ENCODE measurements at places on chromosomes 5 and 9.

- no peak for DNase-seq
These were observed 1740.9 kb upstream of the CDH9 start for GRCh38 chr5:28779161-28779754.

GRCh38 chr9:98129451-98129881 is 10.4 kb upstream of the TRIM14 start:
- peak; percentile 39 for DNase-seq

DNA sequence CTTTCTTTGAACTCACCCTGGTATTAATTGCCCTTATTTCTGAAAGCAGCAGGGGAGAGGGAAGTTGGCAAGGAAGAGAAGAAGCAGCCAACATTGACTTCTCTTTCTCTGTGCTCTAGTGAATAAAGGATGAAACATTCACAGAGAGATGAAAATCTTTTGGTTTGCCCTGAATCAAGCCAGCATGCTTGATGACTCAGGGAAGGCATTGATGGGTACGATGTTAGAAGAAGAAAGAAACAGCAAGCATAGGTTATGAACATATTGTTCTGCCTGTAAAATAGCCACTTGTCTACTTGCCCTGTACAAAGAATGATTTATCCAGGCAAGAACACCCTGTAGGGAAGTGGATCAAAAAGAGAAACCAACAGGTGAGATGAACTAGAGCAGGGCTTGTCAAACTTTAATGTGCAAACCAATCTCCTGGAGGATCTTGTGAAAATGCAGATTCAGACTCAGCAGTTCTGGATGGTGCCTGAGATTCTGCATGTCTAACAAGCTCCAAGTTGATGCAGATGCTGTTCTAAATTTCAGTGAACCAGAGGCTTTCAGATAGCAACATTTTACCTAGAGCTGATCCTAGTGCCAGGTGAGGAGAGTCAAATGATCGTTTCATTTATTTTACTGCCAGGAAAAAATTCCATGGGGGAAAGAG is 586.6 kb upstream of the TLE4 start:
- no peak for DNase-seq

GRCh38 chr9:126672634-126673284 is 59.0 kb downstream of the LMX1B start:
- DNase-seq = no peak

DNA sequence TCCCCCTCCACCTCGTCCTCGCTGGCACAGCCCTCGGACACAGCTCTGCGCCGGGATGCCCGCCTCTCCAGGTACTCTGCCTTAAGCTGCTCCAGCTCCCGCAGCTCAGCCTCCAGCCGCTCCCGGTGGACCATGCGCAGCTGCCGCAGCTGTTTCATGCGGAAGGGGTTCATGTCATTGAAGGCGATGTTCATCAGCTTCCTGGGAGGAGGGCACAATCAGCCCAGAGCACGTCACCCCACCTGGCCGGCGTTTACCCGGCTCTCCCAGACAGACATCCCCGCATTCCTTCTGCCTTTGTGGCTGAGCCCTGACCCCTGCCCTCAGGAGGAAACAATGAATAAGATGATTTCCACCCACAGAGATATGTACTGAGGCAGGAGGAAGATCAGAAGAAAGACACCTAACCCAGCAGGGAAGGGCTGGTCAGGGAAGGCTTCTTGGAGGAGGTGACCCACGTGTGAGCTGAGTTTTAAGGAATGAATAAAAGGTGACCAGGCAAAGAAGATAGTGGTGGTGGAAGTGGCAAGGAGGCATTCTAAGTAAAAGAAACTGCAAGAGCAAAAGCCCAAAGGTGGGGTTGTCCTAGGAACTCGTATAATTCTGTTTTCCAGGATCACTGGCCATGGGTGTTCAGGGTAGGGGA is 7.1 kb upstream of the CORO2A start:
- no peak for DNase-seq

DNA sequence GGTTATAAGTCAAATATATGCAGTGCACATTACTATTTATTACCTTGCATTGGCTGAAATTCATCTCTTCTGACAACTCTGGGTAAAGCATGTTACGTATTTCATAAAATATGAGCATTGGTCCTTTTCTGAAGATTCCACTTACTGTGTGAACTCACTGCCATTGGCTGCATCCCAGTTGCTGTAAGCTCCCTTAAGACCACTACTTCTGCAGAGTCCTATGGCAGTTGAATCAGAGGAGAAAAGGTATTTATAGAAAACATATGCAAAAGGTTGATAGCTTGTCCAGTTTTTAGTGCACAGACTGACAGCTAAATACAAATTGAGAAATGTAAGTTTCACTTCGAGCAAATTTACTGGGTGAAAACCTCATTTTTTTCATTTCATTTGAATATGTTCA is 394.6 kb upstream of the ARRDC3 start:
- no peak for DNase-seq

GRCh38 chr5:151740336-151740942 is 18.0 kb downstream of the ATOX1 start:
- DNase-seq = no peak

- DNase-seq = no peak
These were observed 108.2 kb upstream of the GPR151 start for GRCh38 chr5:146624179-146624578.

DNA sequence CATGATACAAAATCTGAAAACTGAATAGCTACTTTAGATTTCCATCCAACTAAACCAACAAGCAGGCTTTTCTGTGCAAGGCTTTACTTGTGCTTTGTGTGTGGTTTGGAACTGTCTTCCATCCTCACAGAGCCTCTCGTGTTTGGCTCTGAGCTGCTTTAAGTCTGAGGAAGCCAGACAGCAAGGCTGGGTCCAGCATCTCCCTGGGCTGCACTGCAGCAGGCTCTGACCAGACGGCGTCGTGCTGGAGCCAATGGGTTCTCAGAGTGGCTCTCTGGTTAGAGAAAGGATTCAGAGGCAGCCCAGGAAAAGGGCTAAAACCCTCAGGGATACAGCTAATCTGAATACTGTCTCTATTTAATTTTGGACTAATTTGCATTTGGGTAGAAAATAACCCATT is 207.9 kb upstream of the EFNA5 start:
- DNase-seq = no peak

DNA sequence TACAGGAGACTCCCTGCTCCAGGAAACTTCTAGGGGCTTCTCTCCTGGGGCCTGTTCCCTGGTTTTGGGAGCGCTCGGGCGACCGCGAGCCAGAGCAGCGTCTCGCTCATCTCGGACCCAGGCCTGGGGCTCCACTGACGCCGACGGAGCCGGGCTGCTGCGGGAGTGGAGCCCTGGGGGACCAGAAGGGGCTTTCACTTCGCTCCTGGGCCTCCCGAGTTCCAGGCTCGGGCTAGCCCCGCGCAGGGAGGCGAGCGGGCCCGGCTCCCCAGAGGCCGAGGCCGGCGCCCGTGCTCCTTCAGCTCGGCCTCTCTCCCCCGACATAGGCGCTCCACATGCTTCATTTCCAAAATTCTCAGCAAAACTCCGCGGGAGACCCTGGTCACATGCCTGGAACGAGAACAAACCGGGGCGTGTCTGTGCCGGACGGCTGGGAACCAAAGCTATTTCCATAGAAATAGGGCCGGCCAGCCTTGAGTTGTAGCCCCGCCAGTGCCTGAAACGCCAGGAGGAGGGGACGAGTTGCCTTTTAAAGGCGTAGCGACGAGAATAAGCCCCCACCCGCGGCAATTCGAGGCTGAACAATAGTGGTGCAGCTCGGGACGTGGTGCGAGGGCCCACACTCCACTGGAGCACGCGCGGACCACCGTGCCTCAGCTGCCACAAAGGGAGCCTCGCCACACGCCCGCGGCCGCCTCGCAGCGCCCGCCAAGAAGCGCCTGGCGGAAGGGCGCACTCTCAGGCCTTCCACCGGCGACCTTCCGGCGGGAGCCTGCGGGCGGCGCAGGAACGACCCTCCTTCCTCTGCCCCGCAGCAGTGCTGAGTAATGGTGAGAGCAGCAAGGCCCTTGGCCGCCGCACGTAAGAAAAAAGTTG is 1.1 kb upstream of the G3BP1 start:
- DNase-seq = no peak

DNA sequence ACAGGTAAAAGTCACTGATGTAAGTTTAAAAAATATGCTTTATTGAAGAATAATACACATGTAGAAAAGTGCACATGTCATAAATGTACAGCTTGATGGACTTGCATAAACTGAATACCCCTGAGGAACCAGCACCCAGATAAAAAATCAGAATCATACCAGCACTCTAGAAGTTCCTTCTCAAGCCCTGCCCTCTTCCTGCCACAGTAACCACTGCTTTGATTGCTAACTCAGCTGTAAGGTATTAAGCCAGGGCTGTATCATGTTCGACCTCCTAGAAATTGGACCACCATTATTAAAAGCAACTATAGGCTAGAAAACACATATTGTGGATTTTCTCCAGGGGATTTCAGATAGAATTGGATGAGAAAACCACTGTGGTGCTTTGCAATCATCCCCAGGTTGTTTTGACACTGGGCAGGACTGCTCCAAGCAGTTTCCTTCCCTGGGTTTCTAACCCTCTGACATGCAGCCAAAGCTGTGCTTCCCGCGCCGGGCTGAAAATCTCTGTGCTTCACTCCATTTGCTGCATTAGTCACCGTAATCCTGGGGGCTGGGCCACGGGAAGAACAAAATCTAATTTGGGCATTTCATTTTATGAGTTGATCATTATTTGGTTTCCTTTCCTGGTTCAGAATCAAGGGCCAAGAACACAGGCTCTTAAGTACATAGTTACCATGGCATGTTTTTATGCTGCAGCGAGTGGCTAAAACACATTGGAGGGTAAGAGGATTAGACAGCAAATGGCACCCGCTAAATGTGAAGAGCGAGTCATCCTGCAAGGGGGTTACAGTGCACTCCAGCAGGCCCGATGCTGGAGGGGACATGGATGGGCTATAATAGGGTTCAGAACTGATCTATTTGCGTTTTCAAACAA is 139.4 kb upstream of the IL12B start:
- peak; percentile 34 for DNase-seq

DNA sequence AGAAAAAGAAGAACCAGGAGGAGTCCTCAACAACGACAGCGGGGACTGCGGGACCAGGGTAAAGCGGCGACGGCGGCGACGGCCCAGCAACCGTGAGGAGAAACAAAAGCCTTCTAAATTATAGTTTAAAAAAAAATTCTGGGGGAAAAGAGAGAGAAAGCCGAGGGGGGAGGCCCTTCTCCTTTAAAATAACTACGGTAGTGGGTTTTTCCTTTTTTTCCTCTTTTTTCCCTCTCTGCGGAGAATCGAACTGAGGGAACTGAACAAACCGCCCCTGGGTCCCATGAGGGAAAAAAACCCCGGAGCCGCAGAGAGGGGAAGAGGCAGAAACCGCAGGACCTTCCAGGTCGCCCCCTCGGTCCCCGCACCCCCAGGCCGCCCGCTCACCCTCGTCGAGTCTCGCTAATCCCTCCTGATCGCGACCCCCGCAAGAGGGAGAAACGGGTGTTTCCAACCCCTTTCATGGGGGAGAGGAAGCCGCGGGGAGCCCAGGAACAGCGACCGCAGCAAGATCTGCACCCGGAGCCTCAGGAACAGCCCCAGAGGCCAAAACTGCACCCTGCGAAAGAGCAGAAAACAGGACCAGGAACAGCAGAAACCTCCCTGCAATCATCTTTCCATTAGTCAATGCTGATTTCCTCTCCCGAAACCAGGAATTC is 453 bp downstream of the CPEB4 start:
- no peak for DNase-seq

DNA sequence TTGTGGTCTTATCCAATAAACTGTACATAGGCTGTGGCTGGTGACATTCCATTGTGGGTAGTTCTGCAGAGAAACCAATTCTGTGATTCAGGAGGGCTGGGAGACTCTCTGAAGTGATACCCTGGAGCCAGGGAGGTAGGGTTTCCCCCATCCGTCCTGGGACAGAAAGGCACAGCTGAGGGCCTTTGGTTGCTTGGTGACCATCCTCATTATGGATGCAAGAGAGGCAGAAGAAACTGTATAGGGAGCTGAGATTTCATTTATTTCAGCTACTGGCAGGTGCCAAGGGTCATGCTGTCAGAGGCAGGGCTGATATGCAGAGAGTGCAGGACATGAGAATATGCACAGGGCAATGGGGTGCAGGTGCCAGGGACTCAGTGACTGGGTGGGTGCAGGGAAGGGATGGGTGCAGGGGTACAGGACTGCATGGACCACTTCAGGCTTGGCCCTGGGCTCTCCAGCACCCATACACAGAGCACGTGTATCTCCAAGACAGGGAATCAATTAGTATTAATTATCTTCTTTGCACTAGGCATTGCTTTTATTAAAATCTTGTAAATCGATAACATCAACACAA is 236.5 kb downstream of the ICE1 start:
- no peak for DNase-seq

Measured in hematopoietic multipotent progenitor cell (in vitro differentiated cells).